ENCODE measurements at places on chromosomes 6 and 20. TPM values are rescaled to one million over a fixed set of nuclear protein-coding genes. Genes with fewer than 3 reads are reported as not detected.

- no peak for DNase-seq
These were observed 67.5 kb downstream of the PHACTR3 start for GRCh38 chr20:59671661-59672471.

DNA sequence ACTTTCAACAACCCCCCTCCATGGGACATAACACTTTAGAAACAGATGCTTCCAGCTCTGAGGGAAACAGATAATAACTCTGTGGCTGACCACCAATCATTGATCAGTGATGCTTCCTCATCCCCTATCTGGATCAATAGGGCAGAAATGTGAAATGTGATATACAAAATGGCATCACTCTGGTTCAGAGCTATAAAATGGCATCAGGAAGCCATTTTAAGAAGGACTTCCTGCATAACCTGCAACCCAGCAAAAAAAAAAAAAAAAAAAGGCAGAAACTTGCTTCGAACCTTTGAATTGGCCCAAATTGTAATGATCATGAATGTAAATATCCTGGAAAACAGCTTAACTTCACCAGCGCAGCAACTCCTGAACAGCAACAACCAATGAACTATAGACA lies 48.0 kb upstream of the RNGTT start:
- no peak for DNase-seq

DNA sequence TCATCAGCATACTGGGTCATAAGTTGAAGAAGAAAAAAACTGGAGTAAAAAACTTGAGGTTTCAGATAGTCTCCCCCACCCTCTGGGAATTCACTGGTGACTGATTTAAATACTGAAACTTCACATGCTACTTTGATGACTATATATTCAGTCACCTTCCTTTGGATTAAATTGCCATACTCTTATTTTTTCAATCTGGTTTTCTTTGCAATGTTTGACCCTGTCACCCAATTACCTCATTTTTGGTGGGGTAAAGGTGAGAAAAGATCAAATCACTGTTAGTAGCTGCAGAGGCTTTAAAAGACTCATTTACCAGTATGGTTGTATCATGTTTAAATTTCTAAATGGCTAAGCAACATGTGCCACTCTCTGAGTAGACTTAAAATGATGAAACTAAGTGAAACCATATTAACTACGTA lies 862.7 kb upstream of the FLRT3 start:
- no peak for DNase-seq

GRCh38 chr6:34248198-34248726 lies 544 bp downstream of the SMIM29 start:
- peak; percentile 62 for DNase-seq

GRCh38 chr6:13507306-13507860 lies 20.0 kb upstream of the GFOD1 start:
- no peak for DNase-seq

DNA sequence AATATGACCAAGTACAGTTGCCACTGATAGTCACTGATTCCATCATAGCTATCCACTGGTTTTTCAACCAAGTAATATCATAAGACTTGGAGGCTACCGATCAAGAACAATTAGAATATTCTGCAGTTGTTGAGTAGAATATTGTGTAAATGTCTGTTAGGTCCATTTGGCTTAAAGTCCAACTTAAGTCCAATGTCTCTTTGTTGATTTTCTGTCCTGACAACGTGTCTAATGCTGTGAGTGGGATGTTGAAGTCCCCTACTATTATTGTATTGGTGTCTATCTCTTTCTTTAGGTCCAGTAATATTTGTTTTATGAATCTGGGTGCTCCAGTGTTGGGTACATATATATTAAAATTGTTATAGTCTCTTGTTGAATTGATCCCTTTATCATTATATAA lies 13.9 kb downstream of the ARFGEF3 start:
- DNase-seq: no peak

Gene MYB
- 1.5 TPM for total RNA-seq

GRCh38 chr6:130717657-130718056 lies 109.5 kb upstream of the SMLR1 start:
- DNase-seq: no peak

DNA sequence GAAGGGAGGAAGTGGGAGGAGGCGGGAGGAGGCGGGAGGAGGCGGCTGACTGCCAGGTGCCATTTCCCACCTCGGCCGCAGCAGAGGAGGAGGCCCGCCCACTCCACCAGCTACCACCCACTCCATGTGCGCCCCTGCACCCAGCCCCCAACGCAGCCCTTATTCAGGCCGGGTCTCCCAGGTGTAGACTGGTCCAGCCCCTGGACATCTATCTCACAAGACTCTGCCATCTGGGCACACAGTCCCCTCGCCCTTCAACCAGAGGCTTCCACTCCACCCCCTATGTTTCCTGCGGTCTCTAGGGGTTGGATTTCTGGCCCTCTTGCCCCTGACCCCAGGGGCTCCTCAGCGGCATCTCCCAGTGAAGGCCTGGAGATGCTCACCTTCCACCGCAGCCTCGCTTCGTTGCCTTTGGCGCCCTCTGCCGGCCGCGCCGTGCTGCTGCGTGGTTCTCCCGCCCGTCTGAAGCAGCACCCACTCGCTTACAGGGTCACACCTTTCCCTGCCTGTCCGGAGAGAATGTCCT lies 32.6 kb upstream of the FAM83D start:
- peak; percentile 57 for DNase-seq

GRCh38 chr6:12324099-12324498 lies 33.9 kb downstream of the EDN1 start:
- DNase-seq: peak; percentile 52

GRCh38 chr20:36859700-36860330 lies 16.1 kb upstream of the TLDC2 start:
- no peak for DNase-seq

Gene ENPP4
- total RNA-seq: 3.6 TPM

DNA sequence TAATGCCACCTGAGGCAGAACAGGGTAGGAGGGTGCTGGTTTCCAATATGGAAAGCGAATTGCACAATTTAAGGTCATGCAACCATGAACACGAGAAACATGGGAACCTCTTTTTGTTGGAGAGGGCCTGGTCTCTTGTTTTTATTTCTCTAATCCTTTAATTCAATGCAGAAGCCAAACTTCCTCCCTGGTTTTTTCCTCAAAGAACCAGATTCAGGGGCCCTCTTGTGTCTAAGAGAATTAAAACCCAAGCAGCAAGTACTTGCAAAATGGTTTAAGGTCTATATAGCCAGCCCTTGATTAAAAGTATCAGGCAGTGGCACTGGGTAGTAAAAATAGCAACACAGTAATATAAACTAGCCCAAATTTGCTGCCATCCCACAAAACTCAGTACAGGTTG lies 19.5 kb downstream of the GSTA4 start:
- no peak for DNase-seq

DNA sequence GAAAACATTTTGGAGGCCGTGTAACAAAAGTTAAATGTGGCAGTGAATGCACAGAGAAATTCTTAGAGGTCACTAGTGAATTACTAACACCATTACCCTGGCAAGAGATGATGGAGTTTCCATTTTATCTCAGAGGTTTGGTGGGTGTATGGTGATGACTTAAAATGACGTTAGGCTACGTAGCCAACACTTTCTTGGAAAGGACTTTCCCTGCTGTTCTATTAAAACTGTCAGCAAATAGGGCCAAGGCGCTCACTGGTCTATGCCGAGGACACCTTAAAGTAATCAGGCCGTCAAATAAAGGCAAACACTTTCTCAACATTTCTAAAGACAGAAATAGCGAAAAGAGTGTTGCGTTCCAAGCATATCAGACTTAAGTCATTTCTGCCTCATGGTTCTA lies 160.8 kb downstream of the GMPR start:
- DNase-seq: no peak

GRCh38 chr20:57465486-57465885 lies 59.5 kb downstream of the CTCFL start:
- DNase-seq: no peak

Gene SLC22A2
- total RNA-seq: not detected

- no peak for DNase-seq
These were observed 139.2 kb upstream of the PLN start for GRCh38 chr6:118408863-118409262.

DNA sequence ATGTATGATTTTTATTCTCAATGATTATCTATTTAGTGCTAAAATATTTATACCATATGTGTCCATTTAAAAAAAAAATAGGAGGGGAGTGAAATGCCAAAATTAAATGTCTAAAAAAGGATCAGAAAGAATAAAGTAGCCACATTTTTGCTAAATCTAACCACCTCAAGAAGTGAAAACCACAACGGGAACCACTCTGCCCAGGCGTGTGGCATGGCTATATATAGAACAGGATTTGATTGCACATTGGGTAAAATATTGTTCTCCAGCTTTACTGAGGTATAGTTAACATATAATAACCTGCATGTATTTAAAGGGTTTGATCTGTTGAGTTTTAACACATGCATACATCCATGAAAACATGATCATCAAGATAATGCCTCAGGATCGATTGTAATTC lies 19.0 kb upstream of the AFDN start:
- DNase-seq: no peak

DNA sequence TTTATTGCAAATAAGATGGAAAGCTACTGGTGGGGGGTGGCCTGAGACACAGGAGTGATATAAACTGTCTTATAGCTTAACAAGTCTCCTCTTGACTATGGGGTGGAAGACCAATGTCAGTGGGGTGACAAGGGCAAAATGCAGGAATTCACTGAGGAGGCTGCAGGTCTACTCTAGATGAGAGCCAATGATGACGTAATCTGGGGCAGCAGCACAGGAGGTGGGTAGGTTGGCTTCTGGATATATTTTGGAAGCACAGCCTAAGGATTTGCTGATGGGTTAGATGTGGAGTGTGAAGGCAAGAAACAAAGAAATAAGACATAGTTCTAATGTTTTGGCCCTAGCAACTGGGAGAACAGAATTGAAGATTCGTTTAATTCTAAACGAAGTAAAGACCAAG lies 253.2 kb downstream of the PTPRT start:
- no peak for DNase-seq

DNA sequence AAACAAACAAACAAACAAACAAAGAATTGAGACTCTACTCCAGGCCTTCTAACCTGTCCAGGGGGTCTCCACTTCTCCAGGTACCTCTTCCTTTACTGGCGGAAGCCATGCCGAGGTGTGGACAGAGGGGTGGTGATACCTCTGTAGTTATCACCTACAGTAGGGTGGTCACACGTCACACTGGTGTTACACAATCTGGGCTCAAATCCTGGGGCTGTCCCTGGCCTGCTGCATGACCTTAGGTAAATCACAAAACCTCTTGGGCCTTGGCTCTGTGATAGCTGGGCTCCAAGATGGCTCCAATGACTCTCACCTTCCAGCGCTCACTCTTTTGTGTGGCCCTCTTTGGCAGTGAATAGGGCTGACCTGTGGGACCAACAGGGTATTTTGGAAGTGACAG lies 76.8 kb upstream of the ZNFX1 start:
- no peak for DNase-seq

GRCh38 chr20:3866464-3866863 lies 19.8 kb downstream of the MAVS start:
- DNase-seq: no peak

DNA sequence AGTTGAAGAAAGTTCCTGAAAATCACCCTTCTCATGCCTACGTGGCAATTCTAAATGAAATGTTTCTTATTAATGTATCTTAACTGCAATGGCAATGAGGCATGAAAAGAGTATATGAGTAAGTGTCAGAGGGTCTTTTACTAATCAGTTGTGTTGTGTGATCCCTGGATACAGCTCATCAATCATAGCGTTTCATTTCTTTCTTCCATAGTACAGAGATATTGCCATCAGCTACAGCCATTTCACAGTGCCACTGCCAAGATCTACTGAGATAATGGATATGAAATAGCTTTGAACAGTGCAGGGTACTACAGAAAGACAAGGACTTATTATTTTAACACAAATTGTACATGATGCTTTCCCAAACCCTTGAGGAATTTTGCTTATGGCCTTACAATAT lies 450.8 kb downstream of the KHDRBS2 start:
- DNase-seq: no peak

DNA sequence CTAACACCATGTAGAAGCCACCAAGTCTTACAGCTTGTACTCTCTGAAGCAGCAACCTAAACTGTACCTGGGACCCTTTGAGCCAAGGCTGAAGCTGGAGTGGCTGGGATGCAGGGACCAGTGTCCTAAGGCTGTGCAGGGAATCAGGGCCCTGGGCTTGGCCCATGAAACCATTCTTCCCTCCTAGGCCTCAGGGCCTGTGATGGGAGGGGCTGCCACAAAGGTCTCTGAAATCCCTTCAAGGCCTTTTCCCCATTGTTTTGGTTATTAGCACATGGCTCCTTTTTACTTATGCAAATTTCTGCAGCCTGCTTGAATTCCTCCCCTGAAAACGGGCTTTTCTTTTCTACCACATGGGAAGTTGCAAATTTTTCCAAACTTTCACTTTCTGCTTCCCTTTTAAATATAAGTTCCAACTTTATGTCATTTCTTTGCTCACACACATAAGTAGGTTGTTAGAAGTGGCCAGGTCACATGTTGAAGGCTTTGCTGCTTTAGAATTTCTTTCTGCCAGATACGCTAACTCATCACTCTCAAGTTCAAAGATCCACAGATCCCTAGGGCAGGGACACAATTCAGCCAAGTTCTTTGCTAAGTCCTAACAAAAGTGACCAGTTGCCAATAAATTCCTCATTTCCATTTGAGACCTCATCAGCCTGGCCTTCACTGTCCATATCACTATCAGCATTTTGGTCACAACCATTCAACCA lies 28.2 kb upstream of the ATXN1 start:
- DNase-seq: no peak

Gene BMP2
- 0.10 TPM for total RNA-seq

GRCh38 chr20:45329497-45330319 lies 18.5 kb downstream of the SDC4 start:
- no peak for DNase-seq

DNA sequence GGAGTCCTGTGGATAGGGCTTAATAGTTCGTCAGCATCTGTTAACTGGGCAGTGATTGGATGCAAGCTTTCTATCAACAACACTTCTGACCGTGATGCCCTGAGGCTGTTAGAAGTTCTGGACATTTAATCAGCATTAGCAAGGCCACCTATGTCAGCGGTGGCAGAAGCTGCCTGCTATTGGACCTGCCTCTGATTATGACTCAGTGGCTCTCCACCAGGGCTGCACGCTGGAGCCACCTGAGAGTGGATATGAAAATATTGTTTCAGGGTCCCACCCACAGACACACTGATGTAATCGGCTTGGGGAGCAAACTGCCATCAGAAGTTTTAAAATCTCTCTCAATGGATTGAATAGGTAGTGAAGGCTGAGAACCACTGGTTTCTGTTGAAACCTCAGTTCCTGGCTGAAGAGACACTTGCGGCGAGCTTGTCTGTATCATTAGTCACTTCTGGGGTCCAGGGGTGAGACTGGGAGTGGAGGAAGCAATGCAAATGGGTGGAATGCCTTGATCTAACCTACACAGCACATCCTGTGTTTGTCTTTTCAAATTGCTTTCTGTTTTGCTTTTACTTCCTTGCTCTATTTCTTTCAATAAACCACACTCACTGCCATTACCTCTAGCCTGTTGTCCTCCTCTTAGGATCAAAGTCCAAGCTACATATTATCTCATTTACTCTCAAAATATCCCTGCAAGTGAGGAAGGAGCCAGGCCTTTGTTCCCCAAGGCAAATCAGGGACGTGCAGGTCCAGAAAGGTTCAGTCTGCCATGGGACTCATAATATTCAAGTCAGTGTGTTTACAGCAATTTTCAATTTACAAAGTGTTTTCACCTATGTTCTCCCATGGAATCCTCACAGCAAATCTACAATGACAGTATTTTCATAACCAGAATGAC lies 4.2 kb downstream of the CLIC5 start:
- DNase-seq: no peak

Gene GLP1R
- not detected for total RNA-seq

Gene TRERF1
- 2.1 TPM for total RNA-seq

- DNase-seq: peak; percentile 91
These were observed 49.0 kb downstream of the RREB1 start for GRCh38 chr6:7156643-7157278.

Data from MG63 (cell line).